ENCODE measurements at places on chromosomes 3 and 15.
A peak's percentile ranks its signal among the peaks of the same experiment; 100 is the strongest.

DNA sequence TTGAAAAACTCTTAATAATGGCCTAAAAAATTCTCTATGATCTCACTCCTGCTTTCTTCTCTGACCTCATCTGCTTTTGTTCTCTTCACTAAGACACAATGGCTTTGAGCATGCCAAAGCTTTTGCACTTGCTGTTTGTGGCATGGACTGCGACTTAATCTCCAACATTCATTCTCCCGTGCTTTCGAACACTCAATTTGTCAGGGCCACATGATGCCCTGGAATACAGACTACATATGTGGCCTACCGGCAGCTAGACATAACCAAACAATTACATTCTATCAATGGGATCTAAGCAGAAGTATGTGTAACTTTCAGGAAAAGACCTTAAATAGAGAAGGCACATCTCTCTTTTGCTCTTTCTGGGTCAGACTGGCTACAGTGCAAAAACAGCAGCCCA lies 506.5 kb downstream of the MAGI1 start:
- DNase-seq, result peak; percentile 74

DNA sequence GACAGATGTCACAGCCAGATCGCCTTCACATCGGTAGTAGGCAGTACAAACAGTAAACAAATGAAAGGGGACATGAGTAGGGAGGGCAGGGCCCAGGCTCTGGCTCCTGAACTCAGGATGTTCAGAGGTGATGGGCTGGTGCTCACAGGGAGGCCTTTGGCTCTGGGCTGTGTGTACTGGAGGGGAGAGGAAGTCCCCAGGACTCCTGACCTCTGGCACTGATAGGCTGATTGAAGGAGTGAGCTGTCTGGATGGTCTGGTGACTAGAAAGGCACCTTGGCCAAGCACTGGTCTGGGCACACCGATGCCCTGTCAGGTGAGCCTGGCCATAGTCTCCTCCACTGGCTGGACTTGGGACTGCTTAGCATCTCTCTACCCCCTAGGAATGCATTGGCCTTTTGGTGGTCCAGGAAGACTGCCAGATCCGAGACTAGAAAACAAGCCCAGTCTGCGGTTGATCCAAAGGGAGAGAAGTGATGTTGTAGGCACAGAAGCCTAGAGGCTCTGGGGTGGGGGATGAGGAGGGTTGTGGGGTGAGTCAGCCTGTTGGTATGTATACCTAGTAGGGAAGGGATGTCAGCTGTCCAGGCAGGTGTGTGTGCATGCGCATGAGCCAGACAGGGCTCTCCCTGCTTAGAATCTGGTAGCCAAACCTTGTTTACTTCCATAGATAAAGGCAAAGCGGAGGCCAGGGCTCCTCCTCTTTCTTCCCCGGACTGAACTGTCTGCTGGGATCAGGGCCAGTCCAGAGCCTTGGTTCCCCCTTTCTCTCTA lies 1.9 kb downstream of the SPINT1 start:
- no peak for DNase-seq

DNA sequence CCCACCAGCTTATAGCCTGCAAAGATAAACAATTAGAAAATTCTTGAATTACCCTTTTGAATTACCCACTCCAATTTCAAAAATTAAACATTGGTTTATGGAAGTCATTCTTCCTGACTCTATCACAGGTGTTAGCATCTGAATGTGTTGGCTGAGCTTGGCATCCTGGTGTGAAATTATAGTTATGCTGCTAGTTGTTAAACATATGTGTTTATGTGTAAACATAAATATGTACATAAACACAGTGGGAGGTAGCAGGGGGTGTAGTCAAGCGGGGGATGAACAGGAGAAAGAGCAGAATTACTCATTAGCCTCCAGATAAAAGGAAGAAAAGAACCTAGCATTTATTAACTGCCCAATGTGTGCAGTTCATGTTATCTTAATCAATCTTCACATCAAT lies 530.2 kb downstream of the MCTP2 start:
- no peak for DNase-seq

DNA sequence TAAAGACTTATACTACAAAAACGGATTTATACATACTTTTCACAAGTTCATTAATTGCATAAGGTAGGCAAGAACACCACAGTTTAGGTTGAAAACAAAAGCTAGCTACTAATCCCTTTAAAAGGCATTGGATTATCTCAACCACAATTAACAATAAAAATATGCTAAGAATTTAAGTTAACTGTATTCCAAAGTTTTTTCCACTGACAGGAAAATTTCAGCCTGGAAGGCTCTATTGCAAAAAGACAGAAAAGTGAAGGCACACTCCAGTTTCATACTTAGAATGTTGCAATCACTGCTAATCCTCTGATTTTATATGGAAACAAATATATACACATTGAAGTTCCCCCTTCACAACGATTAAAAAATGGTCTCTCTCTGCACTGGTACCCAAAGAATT lies 71.5 kb downstream of the TJP1 start:
- DNase-seq, result no peak

DNA sequence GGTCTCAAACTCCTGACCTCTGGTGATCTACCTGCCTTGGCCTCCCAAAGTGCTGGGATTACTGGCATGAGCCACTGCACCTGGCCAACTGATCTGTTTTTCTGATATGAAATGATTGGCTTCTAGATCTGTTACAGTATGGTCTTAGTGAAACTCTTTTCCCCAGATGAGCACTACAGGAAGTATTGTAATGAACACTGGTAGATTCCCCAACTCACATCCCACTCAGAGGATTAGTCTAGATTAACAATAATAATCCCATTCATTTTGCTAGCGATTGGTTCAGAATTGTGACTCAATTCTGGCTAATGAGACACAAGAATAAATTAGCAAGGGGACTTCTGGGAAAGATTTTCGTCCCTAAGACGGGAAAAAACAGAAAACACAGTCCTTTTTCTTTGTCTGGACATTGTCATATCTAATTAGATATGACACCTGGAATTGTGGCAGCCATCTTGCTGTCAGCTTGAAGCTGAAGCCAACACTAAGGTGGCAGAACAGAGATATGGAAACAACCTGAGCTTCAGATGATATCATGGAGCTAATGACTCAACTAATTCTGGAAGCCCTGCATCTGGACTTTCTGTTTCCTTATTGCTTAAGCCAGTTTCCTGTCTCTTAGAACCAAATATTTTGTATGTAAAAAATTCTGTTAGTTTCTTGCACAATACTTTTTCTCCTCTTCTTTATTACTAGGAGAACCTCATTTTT lies 17.4 kb upstream of the NPTN start:
- no peak for DNase-seq

DNA sequence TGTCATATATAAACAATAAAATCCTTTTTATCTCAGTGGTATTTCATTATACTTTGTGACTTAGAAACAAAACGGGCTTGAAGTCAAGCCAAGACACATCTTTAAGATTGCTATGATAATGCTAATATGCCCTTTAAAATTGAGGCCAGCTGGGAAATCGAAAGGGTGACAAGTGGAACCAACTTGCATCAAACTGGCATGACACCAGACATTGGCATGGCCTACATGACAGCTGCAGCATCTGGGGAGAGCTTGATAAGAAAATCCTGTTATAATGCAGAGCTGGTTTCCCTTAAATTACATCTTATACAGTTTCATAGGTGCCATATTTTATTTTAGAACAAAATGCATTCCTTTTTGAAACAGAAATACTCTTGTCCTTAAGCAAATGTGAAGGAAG lies 325.2 kb downstream of the ZBBX start:
- DNase-seq, result no peak

DNA sequence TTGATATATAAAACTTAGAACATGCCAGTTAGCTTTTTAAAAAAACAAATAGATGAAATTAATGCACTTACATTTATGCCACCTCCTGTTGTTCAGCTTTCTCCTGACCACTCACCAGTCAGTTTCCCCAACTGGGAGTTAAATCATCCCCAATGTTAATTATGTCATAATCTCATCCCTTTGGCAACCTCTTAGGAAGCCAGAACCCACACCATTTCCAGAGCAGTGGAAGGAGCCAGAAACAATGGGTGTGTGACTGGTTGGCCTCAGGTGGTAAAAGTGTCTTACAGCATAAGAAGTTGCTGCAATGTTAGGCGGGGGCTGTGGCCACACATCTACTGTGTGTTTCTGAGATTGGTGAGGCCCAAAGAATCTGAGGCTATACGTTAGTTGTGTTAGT lies 46.5 kb upstream of the MITF start:
- no peak for DNase-seq

DNA sequence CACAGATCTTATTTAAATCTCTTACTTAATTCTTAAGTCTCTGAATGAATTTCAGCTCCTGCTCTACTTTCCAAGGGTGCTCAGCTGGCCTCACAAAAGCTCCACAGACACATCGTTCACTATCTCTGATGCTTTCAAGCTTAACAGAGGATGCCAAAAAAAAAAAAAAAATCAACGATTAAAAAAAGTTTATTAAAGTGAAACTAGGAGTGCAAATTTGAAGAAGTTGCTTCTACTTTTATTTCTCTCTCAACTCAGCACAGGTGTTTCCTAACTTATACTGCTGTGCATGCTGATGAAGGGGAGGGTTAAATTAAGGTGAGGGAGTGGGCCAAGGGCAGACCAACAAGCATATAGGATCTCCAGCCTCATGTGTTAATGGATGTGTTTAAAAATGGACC lies 157.2 kb downstream of the TIGIT start:
- DNase-seq, result peak; percentile 78

GRCh38 chr15:99402014-99402729 lies 150.9 kb downstream of the LRRC28 start:
- no peak for DNase-seq
